ENCODE measurements at places on chromosomes 13 and 19.

DNA sequence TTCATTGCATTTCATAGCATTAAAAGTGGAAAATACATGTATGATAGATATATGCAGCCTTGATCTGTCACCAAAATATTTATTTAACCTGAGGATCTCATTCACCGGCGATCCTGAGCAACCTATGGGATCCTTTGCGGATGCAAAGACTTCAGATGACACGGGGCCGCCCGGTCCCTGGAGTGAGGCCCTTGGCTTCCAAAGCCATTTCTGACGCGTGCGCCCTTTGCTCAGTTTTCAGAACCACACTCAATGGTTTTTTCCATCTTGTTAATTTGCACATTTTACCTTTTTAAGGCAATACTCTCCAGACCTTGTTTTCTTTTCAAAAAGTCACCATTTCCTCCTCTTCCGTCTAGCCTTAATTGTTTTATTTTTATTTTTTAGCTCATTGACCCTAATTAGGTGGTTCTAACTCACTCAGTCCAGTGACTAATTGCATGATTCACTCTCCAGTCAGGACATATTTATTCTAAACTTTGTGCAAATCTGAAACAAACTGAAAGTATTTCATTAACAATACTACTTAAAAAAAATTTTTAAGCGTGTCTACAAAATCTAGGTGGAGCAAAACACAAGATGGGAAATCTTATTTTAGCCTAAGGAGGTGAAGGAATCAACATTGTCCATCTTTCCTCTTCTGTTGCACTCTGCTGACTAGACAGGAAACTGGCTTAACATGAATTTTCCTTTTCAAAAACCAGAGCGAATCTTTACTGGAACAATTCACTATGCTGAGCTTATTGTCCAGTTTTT lies 47.9 kb downstream of the COL4A1 start:
- no peak overlapping the region for H3K27ac ChIP-seq
- H3K4me1 ChIP-seq, result no peaks in the 10 kb centered on the region
- DNase-seq, result no peak
- no peaks in the 10 kb centered on the region for H3K27me3 ChIP-seq
- no peak overlapping the region for H3K4me3 ChIP-seq

- no peak overlapping the region for H3K4me3 ChIP-seq
- no peaks in the 10 kb centered on the region for H3K36me3 ChIP-seq
- no peaks in the 10 kb centered on the region for H3K27me3 ChIP-seq
- no peak overlapping the region for H3K27ac ChIP-seq
- no peaks in the 10 kb centered on the region for H3K4me1 ChIP-seq
These were observed 11.9 kb upstream of the KIR2DL4 start for GRCh38 chr19:54791476-54791875.

GRCh38 chr19:51704626-51705025 lies 11.5 kb downstream of the SPACA6 start:
- no peaks in the 10 kb centered on the region for H3K4me1 ChIP-seq
- H3K27me3 ChIP-seq, result no peaks in the 10 kb centered on the region
- peak overlapping the region; percentile 86 for H3K27ac ChIP-seq
- DNase-seq, result peak; percentile 49

DNA sequence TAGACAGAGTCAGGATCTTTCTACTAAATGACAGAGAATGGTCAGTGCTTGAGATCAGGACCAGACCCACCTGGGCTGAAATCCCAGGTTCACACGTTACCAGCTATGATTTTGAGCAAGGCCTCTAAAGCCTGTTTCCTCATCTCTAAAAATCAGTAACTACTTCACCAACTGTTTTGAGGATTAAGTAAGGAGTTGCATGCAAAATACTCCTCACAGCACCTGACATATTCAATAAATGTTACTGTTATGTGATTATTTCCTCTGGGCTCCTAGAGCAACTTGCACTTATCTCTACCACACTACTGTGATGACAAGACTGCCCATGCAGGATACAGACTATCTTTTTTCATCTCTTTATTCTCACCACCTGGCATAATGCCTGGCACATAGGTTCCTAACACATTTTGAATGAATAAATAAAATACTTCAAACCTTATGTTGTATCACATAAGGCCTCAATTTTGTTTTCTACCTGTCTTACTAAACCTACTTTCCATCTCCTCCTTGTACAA lies 1.8 kb downstream of the KATNAL1 start:
- no peak overlapping the region for H3K27ac ChIP-seq
- H3K27me3 ChIP-seq, result no peaks in the 10 kb centered on the region
- no peaks in the 10 kb centered on the region for H3K4me1 ChIP-seq
- no peak overlapping the region for H3K4me3 ChIP-seq

GRCh38 chr13:72071713-72072112 lies 204.7 kb upstream of the DACH1 start:
- H3K27me3 ChIP-seq, result no peaks in the 10 kb centered on the region
- H3K27ac ChIP-seq, result no peak overlapping the region
- no peaks in the 10 kb centered on the region for H3K36me3 ChIP-seq

- no peak overlapping the region for H3K27ac ChIP-seq
- no peak for DNase-seq
- H3K4me3 ChIP-seq, result no peak overlapping the region
- no peaks in the 10 kb centered on the region for H3K27me3 ChIP-seq
- H3K36me3 ChIP-seq, result no peaks in the 10 kb centered on the region
These were observed 661.7 kb upstream of the SLITRK1 start for GRCh38 chr13:84543962-84544361.

- H3K4me1 ChIP-seq, result no peaks in the 10 kb centered on the region
- no peaks in the 10 kb centered on the region for H3K27me3 ChIP-seq
- H3K4me3 ChIP-seq, result no peak overlapping the region
- no peak for DNase-seq
These were observed 39.5 kb downstream of the RASL11A start for GRCh38 chr13:27309967-27310598.

- no peak overlapping the region for H3K4me3 ChIP-seq
- DNase-seq, result no peak
- H3K27ac ChIP-seq, result no peak overlapping the region
- H3K36me3 ChIP-seq, result no peaks in the 10 kb centered on the region
These were observed 18.2 kb downstream of the CLEC11A start for GRCh38 chr19:50741179-50741933.

DNA sequence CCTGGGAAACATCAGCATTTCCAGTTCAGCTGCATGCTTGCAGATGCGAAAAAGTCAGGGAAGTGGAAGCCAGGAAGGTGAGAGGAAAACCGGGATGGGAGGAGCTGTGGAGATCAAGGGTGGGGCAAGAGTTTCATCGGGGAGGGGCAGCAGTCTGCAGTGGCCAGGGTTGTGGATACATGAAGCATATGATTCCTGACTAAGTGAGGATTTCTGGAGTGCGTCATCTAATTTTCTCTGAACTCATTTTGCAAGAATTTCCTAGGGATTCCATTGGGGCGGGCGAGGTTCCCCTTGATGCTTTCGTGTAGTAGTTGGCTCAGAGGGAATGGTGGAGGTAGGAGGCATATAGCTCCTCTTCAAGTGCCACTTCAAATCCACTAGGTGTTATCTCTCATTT lies 344.1 kb upstream of the TMTC4 start:
- H3K36me3 ChIP-seq, result no peaks in the 10 kb centered on the region
- H3K27ac ChIP-seq, result no peak overlapping the region
- H3K27me3 ChIP-seq, result no peaks in the 10 kb centered on the region
- no peak for DNase-seq
- no peaks in the 10 kb centered on the region for H3K4me1 ChIP-seq
- no peak overlapping the region for H3K4me3 ChIP-seq

DNA sequence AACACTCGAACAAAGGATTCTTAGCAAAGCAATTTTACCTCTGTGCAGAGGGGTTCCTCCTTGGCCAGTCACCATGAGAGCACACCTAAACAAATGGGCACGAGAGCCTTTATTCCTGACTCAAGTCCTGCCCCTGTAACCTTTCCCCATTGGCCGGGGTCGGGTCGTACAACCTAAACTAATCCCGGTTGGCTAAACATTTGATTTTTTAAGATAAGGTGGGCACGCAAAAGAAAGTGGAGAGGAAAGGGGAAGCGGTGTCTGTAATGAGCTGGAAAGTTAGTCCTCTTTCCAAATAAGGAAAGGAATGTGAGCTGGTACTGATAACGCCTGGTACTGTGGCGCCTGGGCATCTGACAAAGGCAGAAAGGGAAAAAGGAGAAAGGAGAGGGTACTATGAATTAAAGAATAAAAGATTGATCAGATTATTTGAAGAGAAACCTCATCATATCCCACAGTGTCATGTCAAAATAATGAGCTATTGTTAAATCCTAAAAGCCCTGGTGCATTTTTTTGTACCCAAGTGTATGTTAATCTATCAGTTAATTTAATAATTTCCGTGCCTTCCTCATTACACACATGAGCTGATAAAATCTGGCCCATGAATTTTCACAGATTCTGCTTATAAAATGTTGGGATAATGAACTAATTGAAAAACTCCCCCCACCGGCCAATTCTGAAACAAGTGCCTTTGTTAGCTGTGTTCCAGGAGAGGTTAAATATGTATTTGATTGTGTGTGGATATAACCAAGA lies 335.7 kb downstream of the RFC3 start:
- H3K4me1 ChIP-seq, result peaks cover 7% of the 10 kb centered on the region
- DNase-seq, result no peak
- H3K4me3 ChIP-seq, result no peak overlapping the region
- H3K36me3 ChIP-seq, result no peaks in the 10 kb centered on the region

GRCh38 chr13:75079226-75079625 lies 402.7 kb downstream of the TBC1D4 start:
- DNase-seq, result no peak
- no peak overlapping the region for H3K27ac ChIP-seq
- H3K27me3 ChIP-seq, result no peaks in the 10 kb centered on the region
- H3K4me3 ChIP-seq, result no peak overlapping the region
- no peaks in the 10 kb centered on the region for H3K36me3 ChIP-seq
- no peaks in the 10 kb centered on the region for H3K4me1 ChIP-seq

DNA sequence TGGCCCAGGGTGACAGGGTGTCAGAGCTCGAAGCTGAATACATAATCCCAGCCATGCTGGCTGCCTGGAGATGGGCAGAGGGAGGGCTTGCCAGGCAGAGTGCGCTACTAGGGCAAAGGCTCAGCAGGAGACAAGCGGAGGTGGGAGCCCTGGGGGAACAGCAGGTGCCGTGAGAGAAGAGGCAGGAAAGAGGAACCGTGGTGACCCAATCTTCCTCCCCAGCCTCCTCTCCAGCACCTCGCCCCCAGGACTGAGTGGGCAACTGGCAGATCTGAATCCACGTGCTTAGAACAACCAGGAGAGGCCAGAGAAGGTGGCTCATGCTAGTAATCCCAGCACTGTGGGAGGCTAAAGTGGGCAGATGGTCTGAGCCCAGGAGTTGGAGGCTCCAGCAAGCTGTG lies 11.0 kb upstream of the CCL25 start:
- no peak for DNase-seq
- H3K4me1 ChIP-seq, result no peaks in the 10 kb centered on the region
- H3K36me3 ChIP-seq, result no peaks in the 10 kb centered on the region
- H3K27ac ChIP-seq, result no peak overlapping the region
- H3K4me3 ChIP-seq, result no peak overlapping the region

GRCh38 chr13:77325371-77325980 lies 1.4 kb downstream of the MYCBP2 start:
- H3K4me3 ChIP-seq, result peak overlapping the region; percentile 86

- no peaks in the 10 kb centered on the region for H3K27me3 ChIP-seq
- no peak for DNase-seq
- no peak overlapping the region for H3K27ac ChIP-seq
- H3K4me3 ChIP-seq, result no peak overlapping the region
These were observed 18.1 kb downstream of the N4BP2L1 start for GRCh38 chr13:32409561-32410421.

DNA sequence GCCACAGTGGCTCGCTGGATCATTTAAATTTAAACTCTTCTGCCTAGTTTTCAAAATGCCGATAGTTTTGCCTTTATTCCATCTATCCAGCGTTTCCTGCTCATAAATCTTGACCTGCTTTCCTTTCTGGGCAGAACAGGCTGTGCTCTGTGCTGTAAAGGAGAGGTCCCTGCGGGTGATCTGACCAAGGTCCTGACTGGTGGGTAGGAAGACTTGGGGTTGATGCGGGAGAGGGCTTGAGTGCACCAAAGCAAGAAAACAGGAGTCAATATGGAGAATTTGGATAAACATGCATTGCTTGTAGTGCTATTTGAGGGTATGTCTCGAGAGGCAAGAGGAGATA lies 533.6 kb downstream of the MYO16 start:
- H3K36me3 ChIP-seq, result no peaks in the 10 kb centered on the region
- H3K4me3 ChIP-seq, result no peak overlapping the region
- H3K27ac ChIP-seq, result no peak overlapping the region
- DNase-seq, result no peak
- H3K27me3 ChIP-seq, result no peaks in the 10 kb centered on the region

DNA sequence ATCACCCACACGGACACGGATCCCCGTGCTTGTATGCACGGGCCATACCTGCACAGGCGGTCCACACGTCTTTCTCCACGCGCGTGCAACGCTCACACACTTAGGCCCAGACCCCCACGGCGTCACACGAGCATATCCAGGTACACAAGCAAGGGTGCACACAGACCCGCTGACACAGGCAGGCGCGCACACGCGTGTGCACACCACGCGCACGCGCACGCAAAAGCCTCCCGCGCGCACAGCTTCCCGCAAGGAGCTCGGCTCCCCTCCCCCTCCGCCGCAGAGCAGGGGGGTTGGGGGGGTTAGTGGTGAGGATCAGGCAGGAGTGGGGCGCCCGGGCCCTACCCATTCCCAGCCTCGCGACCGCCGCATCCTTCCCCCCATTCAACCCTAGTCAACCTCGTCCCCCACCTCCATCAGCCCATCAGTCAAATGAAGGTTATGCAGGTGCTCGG lies 407 bp downstream of the RAB3A start:
- H3K4me1 ChIP-seq, result peaks cover 3% of the 10 kb centered on the region
- DNase-seq, result no peak
- H3K36me3 ChIP-seq, result no peaks in the 10 kb centered on the region

DNA sequence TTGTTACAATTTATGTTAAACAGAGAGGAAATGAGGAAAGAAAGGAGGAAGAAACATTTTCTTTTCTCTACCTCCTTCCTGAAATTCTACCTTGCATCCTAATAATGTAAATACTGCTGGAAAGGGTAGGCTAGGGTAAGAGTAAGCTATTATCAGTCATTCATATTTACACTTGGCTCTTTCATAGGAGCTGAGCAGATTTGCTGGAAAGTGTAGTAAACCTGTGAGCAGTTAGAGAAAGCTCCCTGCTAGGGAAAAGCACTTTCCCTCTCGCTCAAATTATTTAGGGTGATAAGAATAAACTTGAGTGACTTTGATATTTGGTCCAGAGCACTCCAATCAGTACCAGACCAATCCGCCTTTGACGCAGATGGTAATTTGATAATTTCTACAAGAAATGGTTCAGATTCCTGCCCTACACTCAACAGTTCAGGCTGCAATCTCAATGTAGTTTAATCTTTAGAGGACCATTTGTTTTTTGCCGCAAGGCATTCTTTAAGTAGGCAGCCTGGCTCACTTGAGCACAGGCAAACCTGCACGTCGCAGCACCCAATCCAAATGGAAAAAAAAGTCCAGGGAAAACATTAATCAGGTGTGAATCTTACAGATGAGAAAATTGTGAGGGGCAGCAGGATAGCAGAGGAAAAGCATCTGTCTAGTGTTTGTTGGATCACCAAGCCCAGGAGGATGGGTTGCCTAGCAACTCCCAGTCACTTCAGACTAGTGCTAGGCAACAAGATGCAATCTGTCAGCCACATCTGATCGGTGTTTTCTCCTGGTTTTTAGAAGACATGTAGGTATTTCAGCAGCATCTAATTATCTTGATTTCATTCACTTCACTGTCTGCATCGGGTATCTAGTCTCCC lies 68.6 kb upstream of the KL start:
- DNase-seq, result no peak
- no peaks in the 10 kb centered on the region for H3K36me3 ChIP-seq
- H3K4me1 ChIP-seq, result no peaks in the 10 kb centered on the region
- no peak overlapping the region for H3K4me3 ChIP-seq

GRCh38 chr13:38316129-38316528 lies 33.5 kb upstream of the UFM1 start:
- no peaks in the 10 kb centered on the region for H3K36me3 ChIP-seq
- no peak overlapping the region for H3K4me3 ChIP-seq
- no peaks in the 10 kb centered on the region for H3K4me1 ChIP-seq
